ENCODE measurements at places on chromosomes 11 and 22.

DNA sequence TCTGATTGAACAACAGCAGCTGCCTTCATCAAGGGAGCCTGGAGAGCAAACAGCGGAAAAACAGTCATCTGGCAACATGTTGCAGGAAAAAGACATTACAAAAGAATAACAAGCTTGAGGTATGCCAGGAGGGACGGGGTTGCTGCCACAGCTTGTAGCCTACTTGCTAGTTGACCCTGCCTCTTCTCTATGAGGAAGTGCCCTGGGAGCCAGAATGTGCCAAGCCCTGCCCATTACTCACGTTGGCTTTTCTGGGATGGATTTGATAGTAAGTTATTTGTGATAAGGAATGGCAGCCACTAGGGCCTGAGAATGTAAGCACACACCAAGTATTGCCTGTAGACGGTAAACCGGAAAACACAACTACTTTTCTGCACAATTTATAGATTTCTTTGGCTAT, 113.5 kb upstream of the KIRREL3 start:
- DNase-seq = no peak

GRCh38 chr11:113728814-113729213, 22.7 kb upstream of the TMPRSS5 start:
- no peak for DNase-seq

DNA sequence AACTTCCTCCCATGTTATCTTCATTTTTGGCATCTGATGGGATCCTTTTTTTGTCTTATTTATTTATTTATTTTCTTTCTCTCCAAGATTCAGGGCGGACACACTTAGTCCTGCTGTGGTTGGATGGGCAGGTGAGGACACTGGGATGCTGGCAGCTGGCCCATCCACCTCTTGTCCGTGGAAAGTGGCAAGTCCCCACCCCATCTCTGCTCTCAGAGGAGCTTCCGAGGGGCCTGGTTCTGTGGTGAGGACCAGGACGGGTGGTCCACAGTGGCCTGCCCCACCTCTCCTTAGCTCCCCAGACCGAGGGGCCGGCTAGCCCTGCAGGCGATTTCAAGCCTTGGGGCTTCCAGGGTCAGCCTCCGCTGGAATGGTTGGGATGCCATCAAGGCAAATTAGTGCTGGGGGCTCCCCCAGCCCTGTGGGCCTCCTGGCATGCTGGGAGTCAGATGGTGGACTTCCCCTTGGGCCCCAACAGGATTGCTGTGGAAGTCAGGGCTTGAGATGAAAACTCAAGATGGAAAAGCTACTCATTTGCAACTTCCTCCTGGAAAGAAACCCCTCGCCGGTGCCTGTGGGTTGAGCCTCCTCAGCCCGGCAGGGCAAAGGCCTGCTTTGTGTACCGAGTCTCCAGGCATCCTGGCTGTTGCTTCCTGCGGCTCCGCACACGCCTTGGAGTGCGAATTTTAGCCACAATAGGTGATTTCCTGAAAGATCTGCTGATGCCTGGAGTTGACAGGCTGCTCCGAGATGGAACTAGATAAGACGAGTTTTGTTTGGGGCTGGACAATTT, 31.2 kb upstream of the LINC01488 start:
- no peak for DNase-seq

DNA sequence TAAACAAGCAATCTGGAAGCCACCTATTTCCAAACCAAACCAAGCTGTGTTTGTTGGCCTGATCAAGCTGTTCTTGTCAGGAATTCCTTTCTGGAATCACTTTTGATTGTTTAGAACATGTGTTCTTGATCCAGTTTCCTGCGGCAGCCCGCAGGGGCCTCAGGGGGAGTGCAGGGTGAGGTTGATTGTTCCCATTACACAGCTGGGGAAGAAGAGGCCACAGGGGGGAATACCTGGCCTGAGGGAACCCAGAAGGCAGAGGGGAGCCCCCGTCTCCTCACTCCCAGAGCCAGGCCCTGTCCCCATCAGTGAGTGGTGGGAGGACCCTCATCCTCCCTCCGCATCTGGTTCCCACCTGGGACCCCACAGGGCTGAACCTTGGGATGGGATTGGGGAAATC, 4.2 kb downstream of the MRGPRD start:
- DNase-seq = no peak

DNA sequence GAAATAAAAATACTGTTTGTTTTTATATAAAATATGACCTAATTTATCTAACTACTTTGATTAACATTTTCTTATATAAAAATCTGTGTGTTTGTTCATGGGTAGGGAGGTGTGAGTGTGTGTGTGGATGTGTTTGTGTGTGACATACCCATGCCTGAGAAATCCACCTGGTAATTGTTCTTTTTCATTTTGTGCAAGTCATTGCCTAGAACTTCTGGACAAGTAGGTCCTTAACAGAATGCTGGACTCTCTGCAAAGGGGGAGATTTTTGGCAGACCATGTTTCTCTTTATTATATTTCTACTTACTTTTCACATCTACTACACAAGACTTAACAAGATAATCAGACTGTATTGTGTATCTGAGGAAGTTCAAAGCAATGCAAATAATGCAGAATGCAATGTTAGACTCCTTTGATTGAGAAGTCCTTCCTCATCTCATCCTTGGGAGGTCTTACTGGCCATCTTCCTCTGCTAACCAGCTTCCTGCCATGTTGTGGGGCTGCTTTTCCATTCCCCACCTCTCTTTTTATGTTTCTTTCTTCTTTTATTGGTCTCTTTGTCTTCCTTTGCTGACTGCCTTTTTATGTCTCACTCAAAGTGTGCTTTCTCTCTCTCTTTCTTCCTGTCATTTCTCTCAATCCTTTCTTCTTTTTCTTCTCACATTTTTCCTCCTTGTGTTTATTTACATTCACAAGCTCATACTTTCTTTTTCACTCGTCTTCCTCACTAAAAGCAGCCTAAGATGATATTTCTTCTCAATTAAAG, 1017.0 kb upstream of the CNTN5 start:
- DNase-seq = no peak

DNA sequence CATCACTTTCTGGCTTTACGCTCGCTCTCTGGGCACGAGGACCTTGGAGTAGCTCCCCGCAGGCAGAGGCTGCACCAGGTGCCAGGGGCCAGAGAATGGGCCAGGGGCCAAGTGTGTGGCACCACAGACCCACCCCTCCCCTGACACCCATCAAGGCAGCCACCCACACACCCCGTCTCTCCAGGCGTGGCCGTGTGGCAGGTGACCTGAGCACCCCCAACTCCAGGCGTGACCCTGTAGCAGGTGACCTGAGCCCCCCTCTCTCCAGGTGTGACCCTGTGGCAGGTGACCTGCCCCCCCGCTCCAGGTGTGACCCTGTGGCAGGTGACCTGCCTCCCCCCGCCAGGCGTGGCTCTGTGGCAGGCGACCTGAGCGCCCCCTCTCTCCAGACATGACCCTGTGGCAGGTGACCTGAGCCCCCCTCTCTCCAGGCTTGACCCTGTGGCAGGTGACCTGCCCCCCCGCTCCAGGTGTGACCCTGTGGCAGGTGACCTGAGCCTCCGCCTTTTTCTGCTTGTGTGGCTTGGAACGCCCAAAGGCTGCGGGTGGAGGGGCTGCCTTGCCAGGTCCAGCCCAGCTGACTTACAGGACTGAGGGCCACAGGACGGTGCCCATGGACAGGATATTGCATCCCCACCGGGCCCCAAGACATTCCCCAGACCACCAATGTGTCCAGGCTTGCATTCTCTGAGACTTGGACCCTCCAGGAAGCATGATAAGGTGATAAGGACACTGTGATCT, 667.2 kb downstream of the BRD1 start:
- no peak for DNase-seq

DNA sequence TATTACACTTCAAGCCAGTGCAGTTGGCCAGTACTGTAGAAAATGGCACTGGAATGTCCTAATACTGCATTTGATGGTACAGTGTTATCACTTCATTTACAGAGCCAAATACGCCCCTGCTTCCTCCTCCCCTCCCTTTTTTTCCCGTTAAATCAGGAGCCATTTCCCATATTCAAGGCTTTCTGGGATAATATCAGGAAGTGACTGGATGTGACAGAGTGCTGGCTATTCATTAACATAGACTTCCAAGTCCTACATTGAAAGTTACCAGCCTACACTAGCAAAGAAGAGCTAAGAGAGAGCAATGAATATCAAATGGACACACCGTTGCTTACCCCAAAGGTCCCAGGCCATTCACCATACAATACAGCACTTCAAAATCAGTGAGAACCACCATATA, 32.1 kb upstream of the ABCC8 start:
- DNase-seq = no peak

DNA sequence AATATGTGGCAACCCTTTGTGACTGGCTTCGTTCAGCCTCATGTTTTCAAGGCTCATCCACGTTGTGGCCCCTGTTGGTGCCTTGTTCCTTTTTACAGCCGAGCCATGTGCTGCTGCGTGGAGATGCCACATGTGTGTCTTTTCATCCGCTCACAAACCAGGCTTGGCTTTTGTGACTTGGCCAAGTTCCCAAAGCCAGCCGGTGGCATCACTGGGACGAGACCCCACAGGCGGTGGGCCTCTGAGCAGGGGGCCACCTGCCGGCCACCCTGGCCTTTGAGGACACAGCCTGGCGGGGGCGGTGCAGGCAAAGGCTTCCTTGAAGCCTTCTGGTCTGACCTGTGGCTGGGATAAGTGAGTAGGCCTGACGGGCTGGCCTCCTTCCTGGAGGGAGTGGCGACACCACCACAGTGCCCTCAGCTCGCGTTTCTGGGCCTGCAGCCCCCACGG, 10.5 kb downstream of the GRK2 start:
- DNase-seq = no peak

DNA sequence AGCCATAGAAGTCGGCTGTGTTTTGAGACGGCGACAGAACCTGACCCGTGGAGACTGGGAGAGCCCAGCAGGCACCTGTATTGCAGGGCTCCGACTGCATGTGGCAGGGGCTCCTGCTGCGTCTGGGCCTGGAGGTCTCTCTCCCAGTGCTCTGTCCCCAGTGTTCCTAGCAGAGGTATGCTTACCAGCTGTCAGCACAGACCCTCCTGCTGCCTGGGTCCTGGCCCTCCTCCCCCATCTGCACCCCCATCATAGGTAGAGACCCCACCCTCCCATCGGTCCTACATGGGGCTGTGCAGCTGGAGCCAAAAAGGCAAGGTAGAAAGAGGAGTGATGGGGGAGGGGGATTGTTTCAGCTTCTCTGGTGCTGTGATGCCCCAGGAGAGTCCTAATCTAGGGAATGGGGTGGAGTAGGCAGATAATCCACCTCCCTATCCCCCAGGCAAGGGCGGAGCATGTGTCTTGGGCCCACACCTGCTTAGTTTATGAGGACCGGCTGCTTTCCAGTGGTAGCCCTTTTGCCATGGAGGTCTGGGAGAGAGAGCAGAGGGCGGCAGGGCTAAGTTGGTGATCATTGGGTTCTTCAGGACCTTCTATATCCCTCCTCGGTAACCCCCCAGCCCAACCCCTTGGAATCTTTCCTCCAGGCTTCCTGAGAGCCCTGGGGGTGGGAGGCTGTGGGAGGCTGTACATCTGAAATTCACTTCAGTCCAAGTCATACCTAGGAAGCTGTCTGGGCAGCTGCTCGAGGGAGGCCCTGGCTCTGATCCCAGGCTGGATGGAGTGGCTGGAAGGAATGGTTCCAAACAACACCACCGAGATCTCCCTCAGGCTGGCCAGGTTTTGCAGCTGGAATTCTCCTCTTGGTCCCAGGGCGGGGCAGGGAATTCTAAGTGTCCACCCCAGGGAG, 5.3 kb downstream of the SLC7A4 start:
- DNase-seq = no peak

DNA sequence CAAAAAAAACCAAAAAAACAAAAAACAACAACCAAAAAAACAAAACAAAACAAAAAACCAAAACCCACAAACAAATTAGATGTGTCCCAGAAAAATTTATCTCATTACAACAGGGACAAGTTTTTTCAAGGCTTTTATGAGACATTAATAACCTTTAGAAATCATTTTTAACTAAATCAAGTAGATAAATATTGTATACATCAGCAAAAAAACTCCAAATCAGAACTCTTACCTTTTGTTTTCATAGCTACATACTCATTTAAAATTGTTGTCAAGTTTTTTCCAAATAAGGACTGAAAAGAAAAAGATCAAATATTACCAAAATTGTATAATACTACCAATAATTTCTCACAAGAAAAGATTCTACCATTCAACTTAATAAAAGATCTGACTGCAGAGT, 28.7 kb downstream of the NPAT start:
- DNase-seq = no peak

DNA sequence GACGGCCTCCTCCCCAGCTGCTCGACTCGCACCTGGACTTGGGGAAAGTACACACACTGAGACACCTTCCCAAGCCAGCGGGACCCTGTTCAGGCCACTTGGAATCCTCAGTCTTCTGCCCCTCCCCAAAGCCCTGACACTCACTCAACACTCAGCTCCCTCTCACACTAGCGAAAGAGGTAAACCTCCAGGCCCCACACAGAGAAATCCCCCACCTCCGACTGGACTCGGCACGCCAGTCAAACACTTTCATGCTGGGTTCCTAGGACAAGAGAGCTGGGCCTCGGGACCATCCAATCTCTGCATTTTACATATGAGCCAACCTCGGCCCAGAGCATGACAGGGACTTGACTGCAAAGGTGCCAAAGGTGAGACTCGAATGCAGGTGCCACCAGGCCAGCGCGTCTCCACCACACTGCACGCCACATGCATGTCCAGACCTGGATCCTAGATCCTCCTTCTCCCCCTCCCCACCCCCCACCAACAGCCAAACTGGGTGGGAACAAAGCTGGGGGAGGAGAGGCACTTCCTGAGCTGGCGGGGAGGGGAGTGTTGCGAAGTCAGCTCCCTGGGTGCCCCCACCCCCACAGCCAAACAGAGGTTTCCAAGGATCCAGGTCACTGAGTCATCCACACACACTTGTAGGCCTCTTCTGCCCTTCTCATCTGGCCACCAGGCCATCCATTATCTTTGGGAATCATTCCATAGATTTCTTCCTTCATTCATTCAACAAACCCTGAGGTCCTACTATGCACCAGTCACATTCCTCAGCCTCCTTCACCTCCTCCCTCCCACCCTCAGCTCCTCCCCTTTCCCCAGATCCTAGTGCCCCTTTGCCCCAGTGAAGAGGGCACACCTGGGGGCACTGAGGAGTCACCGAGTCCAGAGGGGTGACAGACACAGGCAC, 10.7 kb upstream of the CD5 start:
- DNase-seq = no peak

- peak; percentile 32 for DNase-seq
Observed at GRCh38 chr22:49657275-49657973, 170.2 kb downstream of the BRD1 start.

GRCh38 chr22:41946629-41947423, at the start of gene CENPM:
TSS of gene CENPM (minus strand) at chr22:41947152. CDS start at chr22:41947076, 76 bp downstream.
- peak; percentile 92 for DNase-seq

DNA sequence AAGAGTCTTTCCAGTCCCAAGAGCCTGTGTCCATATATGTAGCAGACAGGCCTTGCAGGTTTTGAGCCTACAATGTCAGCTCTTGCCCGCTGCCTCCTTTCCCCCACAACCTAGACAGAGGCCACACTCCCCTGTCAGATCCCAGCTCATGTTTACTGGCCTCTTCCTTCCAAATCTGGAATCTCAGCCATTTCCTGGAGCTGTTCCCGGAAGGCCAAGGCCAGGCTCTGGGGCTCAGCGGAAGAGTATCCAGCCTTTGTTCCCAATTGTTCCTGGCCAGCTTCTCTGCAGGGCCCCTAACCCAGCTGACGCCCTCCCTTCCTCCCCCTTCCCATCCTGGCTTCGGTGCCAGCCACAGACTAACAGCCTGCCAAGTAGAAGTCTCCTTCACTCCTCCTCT, 1.0 kb upstream of the ROBO4 start:
- DNase-seq = no peak

- peak; percentile 91 for DNase-seq
Observed at GRCh38 chr11:128422576-128423370, 164.6 kb downstream of the ETS1 start.

- DNase-seq = no peak
Observed at GRCh38 chr11:79663017-79663416, 222.2 kb upstream of the TENM4 start.
